ENCODE measurements at places on chromosomes 7 and 10. TPM values are rescaled to one million over a fixed set of nuclear protein-coding genes. Genes with fewer than 3 reads are reported as not detected.

The CYP26C1 gene
- total RNA-seq: 0.12 TPM

The IGFBP3 gene
- 33.4 TPM for total RNA-seq

The SOSTDC1 gene
- total RNA-seq: not detected

The PRKCQ gene
- 0.22 TPM for total RNA-seq

The CFAP70 gene
- total RNA-seq: 0.44 TPM

The ATOH7 gene
- total RNA-seq: not detected

The PRPS1L1 gene
- total RNA-seq: not detected

The SPRN gene
- 0.50 TPM for total RNA-seq

The TMEM176B gene
- total RNA-seq: not detected

The CPN1 gene
- total RNA-seq: not detected

The NUTM2E gene
- not detected for total RNA-seq

The VIPR2 gene
- not detected for total RNA-seq

The ASB15 gene
- total RNA-seq: not detected

The SPDYE18 gene
- not detected for total RNA-seq

The KLLN gene
- total RNA-seq: 0.33 TPM

The MYOF gene
- total RNA-seq: 346 TPM

The GRM3 gene
- not detected for total RNA-seq

The ASZ1 gene
- total RNA-seq: not detected

The TSPAN13 gene
- total RNA-seq: 9.7 TPM

The CYP2C18 gene
- total RNA-seq: not detected

The TFEC gene
- total RNA-seq: 0.50 TPM

The TRIM4 gene
- 21.7 TPM for total RNA-seq

The ETV1 gene
- 17.2 TPM for total RNA-seq

The LRRD1 gene
- not detected for total RNA-seq

The AGMO gene
- total RNA-seq: not detected

The H2BK1 gene
- total RNA-seq: not detected

The IL15RA gene
- total RNA-seq: 6.2 TPM

The ABCC2 gene
- total RNA-seq: 0.75 TPM

The ADAMTS14 gene
- total RNA-seq: 4.0 TPM

The PKD2L1 gene
- total RNA-seq: under 0.01 TPM

The SPOCK2 gene
- total RNA-seq: 0.11 TPM

The C7orf33 gene
- total RNA-seq: not detected

The IDI1 gene
- total RNA-seq: 183 TPM

The UCN3 gene
- total RNA-seq: not detected

The CDNF gene
- total RNA-seq: 1.3 TPM

The KLF14 gene
- total RNA-seq: under 0.01 TPM

The SYT15 gene
- not detected for total RNA-seq

The ITIH5 gene
- under 0.01 TPM for total RNA-seq

The C10orf62 gene
- total RNA-seq: 0.11 TPM

The WEE2 gene
- total RNA-seq: not detected

The SLC25A13 gene
- total RNA-seq: 17.2 TPM

The MYL10 gene
- total RNA-seq: not detected

The DMBT1 gene
- under 0.01 TPM for total RNA-seq

The NPY4R gene
- total RNA-seq: not detected

The AZGP1 gene
- total RNA-seq: 0.33 TPM

The SLC26A3 gene
- total RNA-seq: not detected

The TMEM229A gene
- total RNA-seq: not detected

The TEX36 gene
- total RNA-seq: not detected
